Inflammatory macrophage treated with lipopolysaccharide for 4 hours (primary cell): ENCODE measurements at places on chromosomes 12 and 14.

- DNase-seq, result no peak
These were observed 43.3 kb upstream of the PTPRO start for GRCh38 chr12:15278816-15279658.

- DNase-seq, result no peak
These were observed 137.3 kb downstream of the WIF1 start for GRCh38 chr12:64983771-64984278.

- DNase-seq, result peak; percentile 61
These were observed 358.6 kb downstream of the DUSP6 start for GRCh38 chr12:88993651-88994050.

DNA sequence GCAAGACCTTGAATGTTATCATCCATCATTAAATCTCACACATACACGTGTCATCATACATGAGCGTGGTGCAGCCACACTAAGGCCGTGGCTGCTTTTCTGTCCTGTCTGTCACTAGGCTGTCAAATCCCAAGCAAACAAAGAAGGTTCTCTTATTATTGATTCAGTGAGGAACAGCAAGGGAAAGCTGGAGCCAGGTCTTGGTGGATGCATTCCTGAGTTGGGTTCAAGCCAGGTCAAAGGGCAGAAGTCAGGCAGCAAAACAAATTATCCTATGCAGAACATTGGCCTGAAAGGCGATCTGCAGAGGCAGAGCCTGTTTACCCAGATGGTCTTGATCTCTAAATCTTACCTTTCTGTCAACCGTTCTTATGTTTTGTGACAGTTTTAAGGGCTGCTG is 252.3 kb downstream of the NEDD1 start:
- DNase-seq, result no peak

- DNase-seq, result no peak
These were observed 1.7 kb downstream of the KLHDC2 start for GRCh38 chr14:49769581-49770211.

DNA sequence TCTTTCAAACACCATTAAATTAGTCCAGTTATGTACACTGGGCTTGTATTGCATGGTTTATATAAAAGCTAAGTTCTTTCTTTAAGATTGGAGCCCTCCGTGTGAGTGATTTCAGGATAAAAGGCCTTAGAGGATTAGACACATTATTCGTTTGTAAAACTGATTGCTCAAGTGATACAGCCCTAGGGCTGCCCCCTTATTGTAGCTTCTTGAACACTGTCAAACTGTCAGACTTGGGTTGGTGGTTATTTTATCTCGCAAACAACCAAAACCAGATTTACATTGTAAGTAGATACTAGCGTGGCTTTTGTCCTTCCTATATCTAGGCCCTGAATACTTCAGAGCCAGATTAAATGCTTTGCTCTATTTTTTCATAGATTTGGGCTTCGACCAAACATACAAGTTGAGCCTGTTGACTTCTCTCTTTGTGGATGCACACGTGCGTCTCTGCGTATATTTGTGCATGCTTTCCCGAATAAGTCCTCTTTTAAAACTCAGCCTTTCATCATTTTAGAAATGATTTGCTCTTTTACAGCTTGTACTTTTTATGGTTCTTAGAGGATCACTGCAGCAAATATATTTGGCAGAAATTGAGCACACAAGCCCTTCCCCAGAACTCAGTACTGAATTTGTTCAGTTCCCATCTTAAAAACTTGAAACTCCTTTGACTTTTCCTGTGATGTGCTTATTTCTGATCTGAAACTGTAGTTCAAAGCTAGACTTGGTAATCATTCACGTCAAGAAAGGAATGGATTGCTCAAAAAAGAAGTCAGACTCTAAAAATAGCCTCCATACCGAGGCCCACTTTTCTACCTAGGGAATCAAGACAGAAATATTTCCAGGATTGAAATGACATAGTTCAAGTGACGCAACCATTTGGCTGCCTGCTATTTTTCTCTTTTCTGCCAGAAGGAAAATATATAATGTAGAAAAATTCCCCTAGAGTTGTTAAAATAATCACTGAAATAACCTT is 129.5 kb downstream of the ETV6 start:
- no peak for DNase-seq

- DNase-seq, result peak; percentile 87
These were observed 3.7 kb downstream of the MAX start for GRCh38 chr14:65098586-65098985.

GRCh38 chr12:103205906-103206305 is 248.4 kb downstream of the ASCL1 start:
- no peak for DNase-seq

- DNase-seq, result no peak
These were observed 133.8 kb downstream of the SLC2A13 start for GRCh38 chr12:39972119-39972518.

DNA sequence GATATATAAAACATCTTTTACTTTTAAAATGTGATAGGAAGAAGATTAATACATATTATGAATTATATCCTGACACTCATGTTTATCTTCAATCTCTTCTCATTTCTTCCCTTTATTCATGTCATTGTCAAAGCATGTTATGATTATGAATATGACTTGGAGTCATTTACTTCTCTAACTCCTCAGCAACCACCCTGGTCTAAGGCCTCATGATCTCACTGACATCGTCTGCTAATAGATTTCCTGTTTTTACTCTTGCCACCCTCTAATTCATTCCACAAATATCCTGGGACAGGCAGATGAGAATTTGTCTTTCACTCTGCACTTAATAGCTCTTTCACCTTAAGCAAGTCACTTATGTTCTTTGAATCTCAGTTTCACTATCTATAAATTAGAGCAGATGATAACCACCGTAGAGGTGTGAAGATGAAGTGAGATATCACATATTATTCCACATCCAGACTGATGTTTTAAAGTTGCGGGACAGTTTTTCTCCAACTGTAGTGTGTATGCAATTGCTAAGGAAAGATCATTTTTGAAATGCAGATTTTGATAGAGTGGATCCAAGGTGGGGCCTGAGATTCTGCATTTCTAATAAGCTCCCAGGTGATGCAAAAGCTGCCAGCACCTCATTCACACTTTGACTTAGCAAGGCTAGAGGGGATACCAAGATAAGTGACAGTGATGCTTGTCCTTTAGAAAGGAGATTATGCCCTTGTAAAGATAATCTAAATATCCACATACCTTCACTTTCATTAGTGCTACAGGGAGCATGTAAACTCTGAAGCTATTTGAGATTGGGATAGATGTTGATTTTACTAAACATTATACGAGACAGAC is 3.3 kb upstream of the IAPP start:
- no peak for DNase-seq

GRCh38 chr12:98724384-98725155 is 79.5 kb downstream of the APAF1 start:
- DNase-seq, result no peak

DNA sequence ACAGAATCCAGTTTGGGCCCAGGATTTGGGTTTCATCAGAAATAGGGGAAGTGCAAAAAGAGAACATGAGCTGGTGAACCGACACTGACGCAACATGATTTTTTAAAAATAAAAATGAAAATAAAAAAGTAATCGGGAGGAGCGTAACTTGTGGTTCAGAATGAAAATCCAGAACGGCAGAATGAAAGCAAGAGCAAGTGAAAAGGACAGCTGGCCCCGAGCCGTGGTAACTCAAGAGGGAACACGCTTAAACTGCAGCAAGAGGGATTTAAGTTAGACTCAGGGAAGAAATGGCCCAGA is 1.6 kb downstream of the SLC6A12 start:
- peak; percentile 92 for DNase-seq
